Umbilical cord (tissue), 2 donors: ENCODE measurements at places on chromosomes 7 and 10. TPM values are rescaled to one million over a fixed set of nuclear protein-coding genes. Genes with fewer than 3 reads are reported as not detected.

Gene TAS2R4
- 4.1 TPM for total RNA-seq

Gene BICC1
- 12.8 TPM for total RNA-seq

Gene KCNIP2
- total RNA-seq: not detected

Gene SLC25A13
- total RNA-seq: 30.3 TPM

- no peak for DNase-seq
Observed at GRCh38 chr10:113991091-113991860, 52.4 kb upstream of the ADRB1 start.

DNA sequence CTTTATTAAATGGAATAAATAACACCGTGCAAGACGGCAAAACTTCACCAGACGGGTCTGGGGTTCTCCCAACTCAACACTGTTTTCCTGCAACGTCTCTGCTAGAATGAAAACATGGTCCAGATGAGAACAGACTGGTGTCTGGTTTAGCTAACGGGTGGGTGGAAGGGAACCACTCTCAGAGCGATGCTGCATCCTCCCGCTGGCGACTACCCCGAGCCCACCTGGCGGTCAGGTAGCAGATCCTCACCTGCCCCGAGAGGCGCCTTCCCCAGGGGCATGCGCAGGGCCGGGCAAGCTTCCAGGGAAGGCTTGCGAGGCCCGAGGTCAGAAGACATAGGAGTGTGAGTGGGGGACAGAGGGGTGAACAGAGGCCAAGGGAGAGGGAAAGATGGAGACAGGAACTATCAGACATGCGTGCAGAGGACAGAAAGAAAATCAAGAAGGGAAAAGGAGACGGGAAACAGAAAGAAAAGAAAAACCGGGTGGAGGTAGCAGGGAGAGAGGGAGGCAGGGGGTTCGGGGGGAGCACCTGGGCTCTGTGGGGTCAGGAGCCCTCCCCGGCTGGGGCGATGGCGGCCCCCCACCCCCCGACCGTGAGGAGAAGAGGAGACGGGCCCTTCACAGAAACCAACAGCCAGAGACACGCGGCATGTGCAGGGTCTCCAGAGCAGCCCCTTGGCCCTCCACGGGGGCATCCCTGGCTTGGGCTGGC, 222.0 kb downstream of the MAD1L1 start:
- DNase-seq: no peak
